CD4-positive, alpha-beta T cell treated with Interleukin-17A for 1 hour (primary cell): ENCODE measurements at places on chromosomes 5 and 9.

GRCh38 chr5:65776441-65777141 lies 54.6 kb downstream of the NLN start:
- DNase-seq, result no peak

GRCh38 chr5:168788107-168788506 lies 208.9 kb upstream of the PANK3 start:
- no peak for DNase-seq

DNA sequence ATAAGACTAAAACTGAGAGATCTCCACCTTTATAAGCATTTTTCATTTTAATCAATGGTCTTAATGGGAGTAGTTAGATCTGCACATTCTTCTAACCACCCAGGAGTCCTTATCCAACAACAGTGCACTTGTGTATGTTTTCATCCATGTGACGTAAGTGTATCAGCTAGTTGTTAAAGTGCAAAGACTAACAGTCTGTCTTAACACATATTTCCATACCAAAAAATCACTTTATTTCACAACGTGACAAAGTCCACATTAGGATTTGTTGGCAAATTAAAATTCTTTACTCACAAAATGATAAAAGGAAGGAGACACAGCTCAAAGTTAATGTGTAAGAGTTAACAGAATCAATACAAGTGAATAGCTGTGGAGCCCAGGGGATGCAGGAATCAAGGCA lies 1.9 kb upstream of the SMC2 start:
- no peak for DNase-seq

DNA sequence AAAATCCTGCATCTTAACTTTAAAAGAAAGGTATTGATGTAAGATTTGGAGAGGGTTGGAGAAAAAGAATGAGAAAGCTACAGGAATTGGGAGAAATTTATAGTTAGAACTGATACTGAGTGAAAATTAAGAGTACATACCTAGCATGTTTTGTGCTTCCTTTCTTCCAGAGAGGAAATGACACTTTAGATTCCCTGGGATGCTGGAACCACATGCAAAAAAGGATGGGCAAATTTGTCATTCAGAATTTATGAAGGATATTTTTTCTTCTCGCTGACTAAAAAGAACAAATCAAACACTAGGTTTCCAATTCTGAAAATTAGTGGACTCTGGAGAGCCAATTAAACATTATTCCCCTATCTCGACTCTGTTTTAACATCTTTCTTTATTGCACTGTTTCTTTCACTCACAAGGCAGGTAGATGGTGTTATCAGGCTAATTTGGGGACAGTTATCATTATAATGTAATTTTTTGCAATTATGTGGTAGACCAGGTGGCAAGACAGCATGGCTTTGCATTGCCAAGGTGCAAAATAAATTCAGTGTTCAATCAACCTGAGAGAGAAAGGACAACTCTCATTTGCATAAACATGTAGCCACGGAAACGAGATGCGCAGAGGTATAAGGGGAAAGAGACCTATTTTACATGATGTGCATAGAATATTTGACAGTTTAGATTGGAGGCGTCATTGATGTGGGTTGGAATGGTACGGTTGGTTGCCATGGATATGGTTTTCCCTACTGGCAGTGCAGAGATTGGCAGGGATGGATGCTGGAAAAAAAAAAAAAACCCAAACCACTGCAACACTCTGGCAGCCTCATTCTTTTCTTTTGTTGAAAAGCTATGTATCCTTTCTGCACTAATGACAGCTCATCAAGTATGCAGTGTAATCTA lies 320.4 kb upstream of the CCNH start:
- no peak for DNase-seq

GRCh38 chr9:128011071-128011817 lies 30.5 kb upstream of the EEIG1 start:
- DNase-seq, result no peak

DNA sequence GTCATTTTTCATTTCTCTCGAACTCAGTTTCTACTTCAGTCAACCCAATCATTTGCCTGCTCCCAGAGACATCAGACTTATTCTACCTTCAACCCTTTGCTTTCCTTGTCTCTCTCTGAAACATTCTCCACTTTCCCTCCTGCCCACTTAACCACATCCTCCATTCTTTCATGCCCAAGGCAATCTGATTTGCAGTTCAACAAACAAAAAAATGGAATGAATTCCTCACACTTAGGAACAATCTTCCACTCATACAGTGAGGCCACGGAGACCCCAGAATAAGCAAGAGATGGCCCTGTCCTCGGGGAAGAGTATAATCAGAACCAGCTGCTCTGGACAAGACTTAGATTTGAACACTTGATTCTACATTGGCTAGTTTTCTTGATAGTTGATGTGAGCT lies 180.5 kb downstream of the RFK start:
- DNase-seq, result no peak

GRCh38 chr5:40991168-40991980 lies 79.8 kb downstream of the MROH2B start:
- DNase-seq, result no peak

DNA sequence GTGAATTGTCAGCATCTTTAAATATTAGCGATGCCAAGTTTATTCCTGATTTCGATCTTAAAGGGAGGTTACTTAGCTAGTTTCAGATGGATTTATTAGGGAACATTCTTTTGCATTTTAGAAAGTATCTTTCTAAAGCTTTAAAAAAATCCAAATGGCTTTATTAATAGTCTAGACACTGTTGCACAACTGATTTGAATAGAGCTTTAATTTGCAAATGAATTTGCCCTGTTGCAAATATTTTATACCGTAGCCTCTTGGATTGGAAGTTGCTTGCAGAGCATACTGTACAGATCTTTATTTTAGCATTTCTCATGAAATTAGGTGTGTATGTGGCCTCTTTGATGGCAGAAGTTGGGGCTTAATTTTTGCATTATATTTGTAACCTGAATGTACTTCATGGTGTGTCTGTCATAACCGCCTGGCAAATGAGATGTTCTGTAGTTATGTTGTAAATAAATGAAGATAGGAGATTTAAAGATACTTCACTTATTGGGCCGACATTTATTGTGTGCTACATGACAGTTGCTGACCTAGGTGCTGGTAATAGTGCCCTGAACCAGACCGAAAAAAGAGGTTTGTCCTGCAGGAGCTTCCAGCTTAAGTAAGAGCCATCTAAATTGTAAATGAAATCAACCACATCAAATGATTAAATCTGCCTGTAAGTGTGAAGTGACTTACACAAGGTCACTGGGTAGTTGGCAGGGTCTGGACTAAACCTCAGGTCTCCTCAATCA lies 1.8 kb downstream of the TCERG1 start:
- DNase-seq, result no peak

DNA sequence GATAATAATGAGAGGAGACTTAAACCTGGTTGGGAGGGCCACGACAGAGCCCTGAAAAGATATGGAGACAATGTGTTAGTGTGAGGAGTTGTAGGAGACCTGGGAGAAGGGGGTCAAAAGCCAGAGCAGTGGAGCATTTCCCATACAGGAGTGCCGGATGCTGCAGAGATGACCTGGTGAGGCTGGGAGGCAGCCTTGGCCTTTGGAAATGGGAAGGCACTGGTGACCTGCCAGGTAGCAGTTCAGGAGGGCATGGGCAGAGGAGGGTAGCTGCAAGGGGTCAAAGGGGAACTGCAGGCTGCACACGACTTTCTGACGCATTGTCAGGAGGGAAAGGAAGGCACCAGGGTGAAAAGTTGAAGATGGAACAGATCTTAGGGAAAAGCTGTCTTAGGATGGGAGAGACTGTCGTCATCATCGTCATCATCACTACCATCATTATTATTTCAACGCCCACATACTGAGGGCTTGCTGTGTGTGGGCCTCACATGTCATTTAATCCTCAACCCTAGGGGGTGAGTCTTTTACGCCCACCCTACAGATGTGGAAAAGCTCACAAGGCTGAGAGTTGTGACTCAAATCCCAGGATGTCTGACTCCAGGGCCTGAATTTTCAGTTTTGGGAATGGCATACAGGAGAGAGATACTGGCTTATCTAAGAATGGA lies 13.3 kb downstream of the ARAP3 start:
- no peak for DNase-seq

DNA sequence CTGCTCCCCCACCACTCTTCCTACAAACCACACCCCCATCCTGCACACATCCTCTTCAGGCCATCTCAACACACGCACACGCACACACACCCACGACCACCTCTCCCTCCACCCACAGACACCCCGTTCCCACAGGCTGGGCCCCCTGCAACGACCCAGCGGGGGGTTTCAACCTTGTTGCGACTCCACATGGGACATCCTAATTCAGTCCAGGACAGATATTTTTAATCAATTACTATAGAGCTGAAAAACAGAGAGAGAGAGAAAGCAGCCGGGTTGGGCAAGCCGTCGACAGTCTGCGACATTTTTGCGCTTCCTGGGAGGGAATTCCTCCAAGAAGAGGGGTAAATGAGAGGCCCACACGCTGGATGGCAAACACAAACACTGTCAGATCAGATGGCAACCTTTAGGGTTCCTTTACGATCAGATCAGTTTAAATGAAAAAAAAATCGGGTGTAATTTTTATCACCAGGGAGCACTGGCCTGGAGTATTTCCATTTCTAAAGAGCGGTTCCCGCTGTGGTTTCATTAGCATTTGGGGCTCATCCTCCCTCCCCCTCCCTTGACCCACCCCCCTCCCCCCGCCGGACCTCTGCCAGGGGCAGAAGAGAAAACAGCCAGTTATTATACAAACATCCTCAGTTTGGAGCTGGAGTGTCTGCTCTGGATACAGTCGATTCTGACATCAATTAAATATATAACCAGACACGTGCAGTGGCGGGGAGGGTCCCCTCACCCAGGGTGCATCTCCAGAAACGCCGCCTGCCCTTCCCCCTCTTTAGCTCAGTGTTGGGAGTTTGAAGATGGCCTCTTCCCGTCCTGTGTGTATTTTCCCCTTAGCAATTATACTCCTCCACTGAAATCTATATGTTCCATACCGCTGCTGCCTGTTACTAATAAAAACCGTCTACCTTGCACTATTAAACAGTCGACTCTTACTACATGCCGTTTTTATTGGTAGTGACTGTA lies 2.3 kb upstream of the IRX2 start:
- DNase-seq, result no peak

DNA sequence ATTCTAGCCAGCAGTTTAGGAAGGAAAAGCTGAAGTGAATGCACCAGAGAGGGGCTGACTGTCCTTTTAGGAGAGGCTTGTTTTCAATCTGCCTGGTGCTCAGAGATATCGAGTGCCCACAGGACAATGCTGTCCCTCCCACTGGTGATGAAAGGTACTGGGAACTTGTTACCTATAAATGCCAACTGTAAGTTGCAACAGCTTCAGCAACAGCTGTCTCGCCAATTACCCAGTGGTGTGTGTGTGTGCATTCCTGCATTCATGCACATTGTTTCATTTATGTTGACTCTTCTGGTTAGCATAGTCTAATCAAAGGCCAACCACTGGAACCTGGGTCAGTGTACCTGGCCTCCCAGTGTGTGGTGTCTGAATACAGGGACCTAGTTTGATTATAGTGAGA lies 161.1 kb downstream of the CSNK1G3 start:
- DNase-seq, result no peak
